ENCODE measurements at places on chromosomes 3 and 15.
A peak's percentile ranks its signal among the peaks of the same experiment; 100 is the strongest.

- no peak for DNase-seq
Measured at GRCh38 chr15:68431792-68432401, at the start of gene ITGA11. ITGA11 (minus strand) TSS chr15:68432163; CDS start chr15:68432066, 97 bp downstream.

DNA sequence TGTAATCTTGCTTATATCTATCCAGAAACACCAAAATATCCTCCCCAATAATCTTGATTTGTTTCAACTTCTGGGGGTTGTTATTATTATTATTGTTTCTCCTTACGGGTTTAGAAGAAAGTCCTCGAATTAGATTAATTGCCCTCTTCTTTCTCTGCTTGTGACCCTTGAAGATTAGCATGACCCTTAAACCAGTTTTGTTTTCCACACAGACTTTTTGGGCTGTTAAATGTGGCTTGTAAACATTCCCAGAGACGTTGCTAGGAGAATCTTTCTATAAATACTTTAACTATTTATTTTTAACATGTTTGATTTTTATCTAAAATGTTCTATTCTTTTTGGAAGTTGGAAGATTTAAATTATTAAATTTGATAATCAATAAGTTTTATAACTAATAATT is 4.3 kb upstream of the SUCNR1 start:
- DNase-seq: no peak

DNA sequence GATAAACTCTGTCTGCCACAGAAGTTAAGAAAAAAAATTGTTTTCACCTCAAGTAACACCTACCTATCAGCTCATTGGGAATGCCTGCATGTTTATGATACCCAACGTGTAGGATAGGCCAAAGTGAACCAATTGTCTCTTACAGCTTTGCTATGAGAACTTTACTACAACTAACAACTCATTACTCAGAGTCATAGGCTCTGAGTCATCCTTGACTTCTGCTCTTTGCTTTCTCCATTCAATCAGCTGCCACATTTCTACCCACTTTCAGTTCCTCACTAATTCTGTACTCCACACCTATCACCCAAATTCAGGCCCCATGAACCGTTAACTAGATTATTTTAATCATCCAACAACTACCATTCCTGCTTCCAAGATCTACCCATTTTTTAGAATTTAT is 843.9 kb downstream of the TUSC7 start:
- DNase-seq: no peak

- DNase-seq: no peak
Measured at GRCh38 chr3:131899021-131899420, 135.8 kb downstream of the CPNE4 start.

- DNase-seq: no peak
Measured at GRCh38 chr15:99931703-99932603, 198.7 kb upstream of the LYSMD4 start.

GRCh38 chr15:59321000-59321689 is 51.5 kb downstream of the MYO1E start:
- no peak for DNase-seq

- no peak for DNase-seq
Measured at GRCh38 chr15:45906230-45906629, 271.4 kb downstream of the SQOR start.

DNA sequence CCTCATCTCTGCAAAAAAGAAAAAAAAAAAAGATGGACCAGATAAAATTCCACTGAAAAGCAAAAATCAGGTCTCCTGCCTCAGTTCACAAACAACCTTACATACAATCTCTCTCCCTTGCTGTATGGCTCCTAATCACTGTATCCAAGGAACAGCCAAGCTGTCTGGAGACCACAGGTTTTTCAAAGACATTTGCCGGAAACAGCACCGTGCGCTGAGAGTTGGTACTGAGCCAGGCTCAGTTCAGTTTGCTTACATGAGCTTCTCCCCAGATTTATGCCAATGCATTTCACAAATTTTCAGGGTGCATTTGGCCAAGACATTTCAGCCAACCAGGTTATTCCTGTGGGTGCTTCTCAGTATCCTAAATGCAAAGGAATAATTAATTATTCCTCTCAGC is 4.1 kb downstream of the ACP3 start:
- no peak for DNase-seq

GRCh38 chr15:77907824-77908751 is 169.4 kb downstream of the TBC1D2B start:
- DNase-seq: peak; percentile 25

All from skin of body (tissue), 3 donors.